Kidney (tissue), 22 donors: ENCODE measurements at places on chromosomes 5 and 9. TPM values are rescaled to one million over a fixed set of nuclear protein-coding genes. Genes with fewer than 3 reads are reported as not detected.
A peak's percentile ranks its signal among the peaks of the same experiment; 100 is the strongest.

Gene GKAP1
- 7.1 TPM for total RNA-seq

Gene ARHGEF37
- 21.8 TPM for total RNA-seq

Gene ELOVL7
- 22.5 TPM for total RNA-seq

Gene TMEM171
- total RNA-seq, result 15.4 TPM

Gene LRRC70
- total RNA-seq, result 3.6 TPM

Gene HBEGF
- 7.8 TPM for total RNA-seq

Gene FOXD4L6
- total RNA-seq, result not detected

DNA sequence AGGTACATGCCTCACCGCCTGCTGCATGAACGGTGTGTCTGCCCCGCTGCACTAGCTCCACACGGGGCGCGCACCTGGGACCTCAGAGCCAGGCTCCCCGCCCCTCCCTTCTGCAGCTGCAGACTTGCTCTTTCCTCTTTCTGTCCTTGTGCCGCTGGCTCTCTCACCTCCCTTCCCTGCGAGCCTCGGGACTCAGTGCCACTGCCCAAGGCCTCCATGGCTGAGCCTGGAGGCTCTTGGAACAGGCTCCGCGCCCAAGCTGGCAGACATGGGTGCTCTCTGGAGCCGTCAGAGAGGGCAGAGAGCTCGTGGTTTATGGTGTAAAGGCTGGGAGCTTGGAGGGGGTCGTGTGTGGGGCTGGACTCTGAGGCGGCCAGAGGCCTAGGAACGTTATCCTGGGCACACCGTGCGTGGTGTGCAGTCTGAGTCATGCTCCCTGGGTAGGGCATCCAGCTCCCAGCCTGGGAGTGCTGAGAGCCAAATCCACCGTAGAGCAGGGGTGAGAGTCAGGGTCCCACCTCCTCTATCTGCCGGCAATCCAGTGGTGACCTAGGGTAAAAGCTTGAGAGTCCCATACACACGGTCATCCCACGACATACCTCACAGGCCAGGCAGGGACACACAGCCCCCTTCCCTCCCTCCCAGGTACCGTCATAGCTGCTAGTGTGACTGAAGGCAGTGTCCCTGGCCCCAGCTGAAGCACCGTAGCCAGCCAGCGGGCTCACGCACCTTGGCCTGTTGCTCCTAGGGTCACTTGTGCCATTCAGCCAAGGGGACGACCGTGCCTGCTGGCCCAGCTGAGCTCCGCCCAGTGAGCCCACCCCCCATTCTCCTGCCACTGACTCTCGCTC, 22.4 kb downstream of the GOLGA2 start:
- no peak overlapping the region for H3K27ac ChIP-seq
- DNase-seq, result no peak
- peaks cover 7% of the 10 kb centered on the region for H3K36me3 ChIP-seq
- H3K4me1 ChIP-seq, result no peaks in the 10 kb centered on the region
- H3K27me3 ChIP-seq, result no peaks in the 10 kb centered on the region
- H3K4me3 ChIP-seq, result no peak overlapping the region

- H3K4me1 ChIP-seq, result no peaks in the 10 kb centered on the region
- no peak for DNase-seq
- no peaks in the 10 kb centered on the region for H3K27me3 ChIP-seq
- H3K4me3 ChIP-seq, result no peak overlapping the region
These were observed 26.9 kb downstream of the TICAM2 start for GRCh38 chr5:115575167-115576070.

DNA sequence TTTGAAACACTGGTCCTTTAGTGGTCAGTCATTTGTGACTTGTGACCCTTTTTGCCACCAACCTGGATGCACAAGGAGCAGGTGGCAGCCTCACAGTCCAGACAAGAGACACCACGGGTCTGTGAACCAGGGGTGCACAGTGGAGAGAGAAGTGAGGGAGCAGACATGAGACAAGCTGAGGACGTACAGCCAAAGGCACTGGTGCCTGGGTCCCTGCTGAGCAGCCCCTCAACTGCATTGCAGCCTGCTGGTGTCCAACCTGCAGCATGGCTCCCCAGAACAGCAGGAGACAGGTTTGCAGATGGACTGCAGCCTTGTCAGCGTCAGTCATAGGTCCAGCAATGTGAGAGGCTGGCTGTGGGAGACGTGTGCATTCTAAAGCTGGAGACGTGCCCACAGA, 124.2 kb upstream of the FSTL4 start:
- H3K4me3 ChIP-seq, result no peak overlapping the region
- H3K27ac ChIP-seq, result no peak overlapping the region
- H3K36me3 ChIP-seq, result no peaks in the 10 kb centered on the region
- no peaks in the 10 kb centered on the region for H3K27me3 ChIP-seq
- no peak for DNase-seq
- peaks cover 2% of the 10 kb centered on the region for H3K4me1 ChIP-seq

DNA sequence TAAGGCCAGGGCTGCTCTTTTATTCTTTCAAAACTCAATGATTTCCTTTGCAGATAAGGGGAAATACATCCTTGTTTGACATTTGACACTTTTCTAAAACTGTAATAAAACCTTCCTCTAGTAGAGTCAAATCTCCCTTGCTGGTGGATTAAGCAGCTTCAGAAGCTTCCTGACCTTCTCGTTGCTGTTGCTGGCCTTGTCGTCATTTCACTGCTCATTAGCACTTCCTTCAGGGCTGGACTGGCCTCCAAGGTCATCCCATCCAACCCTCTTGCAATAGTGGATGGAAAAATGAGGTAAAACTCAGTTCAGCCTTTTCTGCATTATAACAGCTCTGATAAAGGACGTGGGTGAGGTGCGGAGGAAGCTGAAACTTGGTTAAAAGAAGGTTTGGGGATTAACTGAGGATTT, 1.1 kb upstream of the ADAMTSL1 start:
- H3K27me3 ChIP-seq, result no peaks in the 10 kb centered on the region
- H3K4me3 ChIP-seq, result no peak overlapping the region
- H3K36me3 ChIP-seq, result no peaks in the 10 kb centered on the region
- no peak for DNase-seq

GRCh38 chr5:52906343-52906742, 82.8 kb upstream of the ITGA2 start:
- no peaks in the 10 kb centered on the region for H3K4me1 ChIP-seq
- no peak for DNase-seq
- no peak overlapping the region for H3K27ac ChIP-seq
- no peaks in the 10 kb centered on the region for H3K36me3 ChIP-seq

DNA sequence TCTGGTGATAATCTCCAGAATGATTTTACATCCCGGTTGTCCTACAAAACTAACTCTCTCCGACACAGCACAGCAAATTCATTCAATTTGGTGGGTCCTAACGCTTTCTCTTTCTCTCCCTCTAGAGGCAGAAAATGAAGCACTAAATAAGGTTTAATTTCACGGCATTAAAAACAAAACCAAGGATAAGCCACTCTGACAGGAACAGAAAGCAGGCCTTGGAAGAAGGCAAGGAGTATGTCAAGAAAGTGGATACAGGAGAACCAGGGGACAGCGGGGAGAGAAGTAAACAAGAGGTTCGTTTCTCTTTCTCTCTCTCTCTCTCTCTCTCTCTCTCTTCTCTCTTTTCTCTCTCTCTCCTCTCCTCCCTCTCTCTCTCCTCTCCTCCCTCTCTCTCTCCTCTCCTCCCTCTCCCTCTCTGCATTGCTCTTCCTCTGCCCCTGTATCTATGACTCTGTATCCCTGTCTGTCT, 49.8 kb downstream of the EBF1 start:
- peak overlapping the region; percentile 62 for H3K27ac ChIP-seq
- peak overlapping the region; percentile 9 for H3K4me3 ChIP-seq

DNA sequence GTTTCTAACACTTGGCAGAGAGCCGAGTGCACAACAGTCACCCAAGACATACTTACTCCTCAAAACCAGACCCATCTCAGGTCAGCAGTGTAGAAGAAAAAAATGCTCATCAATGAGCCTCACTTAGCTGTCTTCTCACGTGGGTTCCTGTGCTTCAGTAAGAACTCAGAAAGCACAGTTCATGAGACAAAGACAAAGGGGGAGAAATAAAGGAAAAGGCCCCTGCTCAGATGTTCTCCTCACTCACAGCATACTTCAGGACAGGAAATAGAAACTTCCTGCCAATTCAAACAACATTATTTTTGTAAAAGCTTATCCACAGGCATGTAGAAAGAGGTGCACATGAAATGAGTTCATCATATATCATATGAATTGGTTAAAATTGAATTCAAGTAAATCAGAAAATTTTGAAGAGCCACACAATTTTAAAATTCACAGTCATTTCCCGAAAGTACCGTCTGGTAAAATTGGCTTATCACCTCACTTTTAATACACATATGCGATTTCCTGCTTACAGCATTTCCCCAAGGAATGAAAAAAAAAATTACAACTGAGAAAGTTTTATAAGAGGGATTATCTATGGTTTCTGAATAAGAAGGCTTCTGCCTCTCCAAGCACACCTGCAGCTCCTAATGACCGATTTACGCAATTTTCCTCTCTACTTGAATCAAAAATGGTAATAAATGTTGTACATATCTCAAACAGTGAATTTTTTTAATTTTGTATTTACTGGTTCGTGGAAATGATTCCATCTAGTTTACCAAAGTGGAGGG, 328.3 kb downstream of the TMEM167A start:
- DNase-seq, result no peak
- no peak overlapping the region for H3K27ac ChIP-seq
- H3K36me3 ChIP-seq, result no peaks in the 10 kb centered on the region
- H3K27me3 ChIP-seq, result no peaks in the 10 kb centered on the region
- H3K4me1 ChIP-seq, result peaks cover 3% of the 10 kb centered on the region

- no peaks in the 10 kb centered on the region for H3K36me3 ChIP-seq
- no peak overlapping the region for H3K4me3 ChIP-seq
- no peaks in the 10 kb centered on the region for H3K4me1 ChIP-seq
- no peak overlapping the region for H3K27ac ChIP-seq
These were observed 230.6 kb downstream of the GNA14 start for GRCh38 chr9:77417566-77417965.

- no peak for DNase-seq
- H3K27me3 ChIP-seq, result no peaks in the 10 kb centered on the region
- no peak overlapping the region for H3K4me3 ChIP-seq
- H3K27ac ChIP-seq, result no peak overlapping the region
These were observed 287.3 kb downstream of the EBF1 start for GRCh38 chr5:158812408-158812807.

GRCh38 chr5:178131446-178131996, 707 bp downstream of the RMND5B start:
- H3K27ac ChIP-seq, result peak overlapping the region; percentile 80
- no peaks in the 10 kb centered on the region for H3K27me3 ChIP-seq
- H3K4me3 ChIP-seq, result peak overlapping the region; percentile 62

- DNase-seq, result no peak
- no peaks in the 10 kb centered on the region for H3K27me3 ChIP-seq
- H3K4me1 ChIP-seq, result no peaks in the 10 kb centered on the region
- no peak overlapping the region for H3K27ac ChIP-seq
- no peak overlapping the region for H3K4me3 ChIP-seq
These were observed 87.0 kb upstream of the CCL21 start for GRCh38 chr9:34796924-34797323.

GRCh38 chr5:75054134-75054930, 2.0 kb upstream of the GCNT4 start:
- no peaks in the 10 kb centered on the region for H3K27me3 ChIP-seq
- peak overlapping the region; percentile 92 for H3K27ac ChIP-seq
- peak overlapping the region; percentile 79 for H3K4me3 ChIP-seq

GRCh38 chr9:277601-278295, 63.1 kb downstream of the DOCK8 start:
- no peak for DNase-seq
- no peaks in the 10 kb centered on the region for H3K4me1 ChIP-seq
- no peak overlapping the region for H3K27ac ChIP-seq
- H3K36me3 ChIP-seq, result no peaks in the 10 kb centered on the region

DNA sequence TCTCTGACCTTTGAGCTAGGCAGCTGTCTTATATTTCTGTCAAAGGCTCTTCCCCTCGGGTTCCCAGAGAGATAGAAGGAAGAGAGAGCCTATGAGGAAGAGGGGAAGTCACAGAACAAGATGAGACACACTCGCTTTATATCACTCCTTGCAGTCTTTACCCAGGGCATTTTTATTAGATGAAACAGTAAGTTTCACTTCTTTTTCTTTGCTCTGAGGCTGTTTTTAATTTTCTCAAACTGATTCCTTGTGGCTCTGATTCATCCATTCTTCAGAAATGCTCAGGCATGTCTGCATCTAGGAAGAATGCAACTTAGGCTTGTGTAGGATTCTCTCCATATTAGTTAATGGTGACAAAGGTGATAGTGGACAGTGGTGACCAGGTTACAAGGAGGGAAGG, 132.9 kb upstream of the CHD1 start:
- H3K4me1 ChIP-seq, result no peaks in the 10 kb centered on the region
- no peak overlapping the region for H3K27ac ChIP-seq
- no peaks in the 10 kb centered on the region for H3K36me3 ChIP-seq
- no peak overlapping the region for H3K4me3 ChIP-seq

DNA sequence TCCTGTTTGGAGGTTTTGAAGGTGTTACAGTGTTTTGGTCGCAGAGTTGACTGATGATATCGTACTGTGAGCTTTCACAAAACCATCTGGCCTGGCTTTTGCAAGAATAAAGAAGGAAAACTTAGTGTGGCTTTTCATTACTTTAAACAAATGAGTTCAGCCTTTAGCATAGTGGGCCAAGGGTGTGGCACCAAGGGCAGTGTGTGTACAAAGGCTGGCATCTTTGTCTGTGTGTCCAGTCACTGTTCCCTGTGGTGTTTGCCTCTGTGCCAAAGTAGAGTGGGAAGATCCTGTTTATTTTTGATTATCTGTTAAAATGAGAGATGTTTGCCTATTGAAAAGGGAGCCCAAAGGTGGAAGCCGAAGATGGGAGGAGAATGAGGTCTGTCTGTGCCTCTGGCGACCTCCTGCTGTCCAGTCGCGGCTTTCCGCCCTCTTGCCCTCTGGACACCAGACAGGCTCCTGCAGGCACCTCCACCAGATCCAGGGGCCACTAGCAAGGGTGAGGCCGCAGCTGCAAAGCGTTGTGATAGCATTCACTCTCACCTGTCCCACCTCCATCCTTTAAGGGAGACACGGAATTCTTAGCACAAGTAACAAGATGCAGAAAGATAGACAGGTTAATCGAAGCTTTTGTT, 113.7 kb downstream of the TRIO start:
- no peaks in the 10 kb centered on the region for H3K4me1 ChIP-seq
- no peak overlapping the region for H3K27ac ChIP-seq
- no peak for DNase-seq
- no peaks in the 10 kb centered on the region for H3K27me3 ChIP-seq

DNA sequence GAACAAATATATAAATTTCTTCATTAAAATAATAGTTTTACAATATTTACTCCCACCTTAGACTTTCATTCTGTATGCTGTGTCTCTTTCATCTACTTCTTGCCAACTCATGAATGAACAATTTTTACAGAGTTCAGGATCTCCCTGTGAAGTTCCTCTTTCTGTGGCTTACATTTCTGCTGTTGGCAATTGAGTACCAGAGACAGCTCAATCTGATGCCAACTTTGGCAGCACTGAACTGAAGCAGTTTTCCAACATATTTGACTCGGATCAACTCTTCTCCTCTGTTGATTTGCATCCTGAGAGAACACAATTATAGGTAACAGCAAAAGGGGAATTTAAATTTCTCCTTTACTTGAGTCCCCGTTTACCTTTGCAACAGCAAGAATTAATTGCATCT, 1262.2 kb downstream of the EFNA5 start:
- no peaks in the 10 kb centered on the region for H3K27me3 ChIP-seq
- DNase-seq, result no peak
- no peaks in the 10 kb centered on the region for H3K36me3 ChIP-seq

GRCh38 chr9:2729721-2730120, 12.4 kb downstream of the KCNV2 start:
- H3K27ac ChIP-seq, result no peak overlapping the region
- peaks cover 5% of the 10 kb centered on the region for H3K4me1 ChIP-seq
- DNase-seq, result no peak
- no peaks in the 10 kb centered on the region for H3K27me3 ChIP-seq
- H3K4me3 ChIP-seq, result no peak overlapping the region
- no peaks in the 10 kb centered on the region for H3K36me3 ChIP-seq
